Stimulated activated CD4-positive, alpha-beta T cell treated with anti-CD3 and anti-CD28 coated beads, Interleukin-1b, Interleukin-23, amount 100 ng/mL, for 1 hour (primary cell): ENCODE measurements at places on chromosomes 5 and 9.

DNA sequence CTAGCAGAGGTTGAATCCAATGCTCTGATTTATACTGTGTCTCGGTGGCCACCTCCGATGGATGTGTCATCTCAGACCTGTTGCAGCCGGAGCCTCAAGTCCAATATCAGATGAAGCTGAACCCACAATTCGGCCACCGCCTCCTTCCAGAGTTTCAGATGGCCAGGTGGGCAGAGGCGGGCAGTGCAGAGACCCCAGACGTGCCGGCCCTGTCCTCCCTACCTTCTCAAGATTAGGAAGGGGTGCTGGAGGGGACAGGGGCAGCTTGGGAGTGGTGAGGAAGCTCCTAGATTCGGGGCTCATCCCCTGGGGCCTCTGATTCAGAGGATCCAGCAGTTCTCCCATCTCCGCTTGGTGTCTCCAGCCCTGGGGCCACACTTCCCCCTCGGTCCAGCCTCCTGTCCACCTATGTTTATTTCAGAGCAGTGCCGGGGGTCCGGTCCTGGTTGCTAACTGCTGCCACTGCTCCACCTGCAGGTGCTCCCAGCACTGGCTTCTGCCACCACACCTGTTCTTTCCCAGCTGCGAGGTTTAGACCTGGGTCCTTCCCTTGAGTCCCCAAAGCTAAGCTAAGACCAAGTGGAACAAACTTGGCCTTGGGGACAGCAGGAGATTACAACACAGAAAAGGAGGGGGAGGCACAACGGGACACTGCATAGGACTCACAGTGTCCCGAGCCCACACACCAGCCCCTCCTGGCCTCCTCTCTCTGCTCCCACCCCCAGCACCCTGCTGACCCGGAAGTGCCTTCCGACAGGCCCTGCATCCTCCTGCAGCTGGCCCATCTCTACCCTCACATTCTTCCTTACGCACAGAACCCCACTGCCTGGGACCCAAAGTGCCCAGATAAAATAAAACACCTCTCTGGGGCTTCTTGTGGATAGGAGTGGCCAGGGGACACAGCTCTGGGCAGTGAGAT is 81.6 kb downstream of the NTNG2 start:
- no peak for DNase-seq

DNA sequence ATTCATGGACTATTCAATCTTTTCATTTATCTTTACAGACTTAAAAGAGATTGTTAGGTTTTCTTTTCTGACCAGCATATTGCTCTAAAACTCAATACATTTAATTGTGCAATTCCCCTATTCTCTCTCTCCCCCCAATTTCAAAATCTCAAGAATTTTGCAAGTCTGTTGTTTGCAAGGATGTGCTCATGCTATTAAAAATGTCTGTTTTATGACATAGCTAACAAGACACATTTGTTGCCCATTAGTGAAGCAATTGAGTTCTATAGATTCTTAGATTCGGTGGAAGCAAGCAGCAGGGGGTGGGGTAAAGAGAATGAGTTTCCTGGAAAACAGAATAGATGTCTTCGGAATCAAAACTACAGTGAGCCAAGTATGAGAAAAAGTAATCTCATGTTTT is 8.5 kb upstream of the CSNK1A1 start:
- DNase-seq: no peak

DNA sequence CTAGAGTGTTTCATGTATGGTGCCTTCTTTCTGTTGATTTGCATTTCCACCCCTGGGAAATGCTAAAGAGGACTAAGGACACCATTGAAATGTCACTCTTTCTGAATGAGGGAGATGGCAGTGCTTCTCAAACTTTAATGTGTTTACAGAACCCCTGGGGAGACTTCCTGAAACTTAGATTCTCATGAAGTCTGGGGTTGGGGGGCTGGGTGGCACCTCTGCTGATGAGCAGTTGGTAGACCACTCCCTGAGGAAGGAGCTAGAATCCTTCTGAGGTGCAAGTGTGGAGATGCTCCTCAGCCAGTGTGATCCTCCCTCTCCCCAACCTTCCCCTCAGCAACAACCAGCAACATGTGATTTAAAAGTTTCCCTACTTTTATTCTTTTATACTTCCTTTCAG is 546.8 kb downstream of the LRRC70 start:
- DNase-seq: no peak

- DNase-seq: no peak
These were observed 129.6 kb downstream of the SAXO1 start for GRCh38 chr9:18903450-18903849.

- DNase-seq: no peak
These were observed 22.5 kb downstream of the ABO start for GRCh38 chr9:133252301-133253020.

DNA sequence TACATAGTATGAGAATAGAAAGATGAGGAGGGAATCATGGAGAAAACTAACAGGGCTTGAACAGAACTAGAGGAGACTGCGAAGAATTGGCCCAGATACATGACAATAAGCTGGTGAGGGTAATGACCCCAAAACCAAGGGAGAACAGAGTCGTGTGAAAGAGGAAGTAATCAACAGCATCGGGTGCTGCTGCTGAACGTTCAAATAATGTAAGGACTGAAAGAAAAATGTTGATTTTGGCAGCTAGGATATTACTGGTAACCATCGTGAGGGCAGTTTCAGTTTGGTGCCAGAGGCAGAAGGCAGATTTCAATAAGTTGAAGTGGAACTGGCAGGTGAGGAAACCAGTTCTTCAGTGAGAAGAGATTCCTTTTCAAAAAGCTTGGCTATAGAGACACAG is 66.8 kb upstream of the SMC2 start:
- DNase-seq: no peak

- no peak for DNase-seq
These were observed 2.9 kb upstream of the ICE1 start for GRCh38 chr5:5419291-5420210.

GRCh38 chr5:160021831-160022446 is 13.0 kb downstream of the TTC1 start:
- DNase-seq: peak; percentile 20

- DNase-seq: no peak
These were observed 45.9 kb upstream of the PCSK1 start for GRCh38 chr5:96478983-96479382.
